Muscle of leg (tissue), 16 donors: ENCODE measurements at places on chromosomes 6 and 20. TPM values are rescaled to one million over a fixed set of nuclear protein-coding genes. Genes with fewer than 3 reads are reported as not detected.

The FAXC gene
- 1.2 TPM for total RNA-seq

The ARMC2 gene
- total RNA-seq = 3.6 TPM

The STMND1 gene
- not detected for total RNA-seq

The PRDM1 gene
- total RNA-seq = 3.3 TPM

The FHL5 gene
- total RNA-seq = 2.0 TPM

The XKR7 gene
- 0.04 TPM for total RNA-seq

The ARID1B gene
- 44.2 TPM for total RNA-seq

The ARMH2 gene
- total RNA-seq = not detected

The LHFPL5 gene
- not detected for total RNA-seq

The OTOR gene
- total RNA-seq = 0.35 TPM

The HCRTR2 gene
- total RNA-seq = not detected
